Activated CD4-positive, alpha-beta memory T cell treated with anti-CD3 and anti-CD28 coated beads, Interleukin-2, amount 10 ng/mL, durations not matched to agents 7 days and 5 days (primary cell): ENCODE measurements at places on chromosomes 2 and 18. TPM values are rescaled to one million over a fixed set of nuclear protein-coding genes. Genes with fewer than 3 reads are reported as not detected.

The COL5A2 gene
- 1.7 TPM for total RNA-seq

The MSGN1 gene
- total RNA-seq: not detected

The GPR17 gene
- not detected for total RNA-seq

DNA sequence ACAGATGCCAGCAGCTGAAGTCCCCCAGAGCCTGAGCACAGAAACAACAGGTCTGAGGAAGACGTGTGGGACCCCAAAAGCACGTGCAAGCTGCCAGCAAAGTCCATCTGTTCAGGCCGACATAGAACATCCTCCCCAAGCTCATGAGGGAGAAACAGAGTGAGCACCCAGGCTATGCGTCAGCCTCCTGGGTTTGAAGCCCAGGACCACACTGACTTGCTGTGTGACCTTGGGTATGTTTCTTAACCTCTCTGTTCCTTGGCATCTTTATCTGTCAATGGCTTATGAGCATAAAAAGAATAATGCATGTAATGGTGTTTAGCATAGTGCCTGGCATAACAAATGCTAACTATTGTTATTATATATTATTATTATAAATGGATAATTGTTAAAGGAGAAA, 40.3 kb downstream of the COL4A4 start:
- H3K27me3 ChIP-seq: peaks cover 12% of the 10 kb centered on the region
- DNase-seq: no peak
- no peak overlapping the region for H3K4me3 ChIP-seq
- no peak overlapping the region for H3K27ac ChIP-seq
- H3K4me1 ChIP-seq: no peaks in the 10 kb centered on the region

- no peak overlapping the region for H3K27ac ChIP-seq
- no peaks in the 10 kb centered on the region for H3K27me3 ChIP-seq
These were observed 818.6 kb upstream of the RAB6C start for GRCh38 chr2:129160879-129161278.
